Activated T-cell treated with anti-CD3 and anti-CD28 coated beads for 24 hours (primary cell): ENCODE measurements at places on chromosomes 2 and 18.

DNA sequence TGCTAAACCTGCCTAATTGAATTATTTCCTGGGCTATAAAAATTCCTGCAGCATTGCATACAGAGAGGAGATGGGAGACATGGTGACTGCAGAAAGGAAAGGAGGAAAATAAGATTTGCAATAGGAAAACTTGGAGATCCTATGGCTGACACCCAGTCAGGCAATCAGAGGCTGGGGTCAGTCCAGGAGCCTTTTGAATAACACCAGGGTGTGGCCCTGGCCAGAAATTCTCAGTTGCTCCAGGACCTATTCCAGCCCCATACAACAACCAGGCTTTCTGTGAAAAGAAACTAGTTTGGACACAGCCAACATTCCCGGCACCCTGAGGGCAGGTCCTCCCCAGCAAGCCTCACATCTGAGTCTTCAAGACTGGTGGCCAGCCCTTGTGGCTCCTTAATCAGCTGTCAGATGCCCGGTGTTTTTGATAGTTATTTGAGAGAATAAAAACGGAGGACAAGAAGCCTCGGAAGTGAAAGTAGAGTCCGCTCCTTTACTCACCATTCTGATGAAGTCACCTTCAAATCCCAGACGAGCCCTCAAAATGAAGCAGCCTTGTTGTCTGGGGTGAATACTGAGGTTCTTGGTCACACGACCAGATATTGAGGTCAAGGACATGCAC, 31.1 kb upstream of the GMCL1 start:
- no peak for DNase-seq

GRCh38 chr2:24509840-24510239, 18.8 kb downstream of the NCOA1 start:
- DNase-seq = no peak

DNA sequence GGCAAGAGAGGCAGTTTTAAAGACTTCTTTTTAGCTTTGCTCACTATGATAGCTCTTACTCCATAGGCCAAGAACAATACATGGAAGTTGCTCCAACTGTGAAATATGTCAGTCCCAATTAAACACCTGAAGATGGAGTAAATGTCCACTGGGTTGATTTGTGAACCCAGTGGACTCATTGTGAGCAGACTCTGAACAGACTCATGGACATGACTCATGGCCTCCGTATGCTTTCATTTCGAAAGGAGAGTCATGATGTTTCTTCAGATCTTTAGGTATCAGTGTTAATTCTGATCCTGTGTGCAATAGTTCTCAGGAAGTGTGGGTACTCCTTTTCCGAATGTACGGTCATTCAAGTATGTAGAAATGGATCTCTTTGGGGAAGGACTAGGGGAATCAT, 5.4 kb upstream of the CWC22 start:
- DNase-seq = no peak

- no peak for DNase-seq
Observed at GRCh38 chr18:8835521-8835953, 130.2 kb downstream of the MTCL1 start.
